Left forelimb (tissue), 1 donor: ENCODE measurements at places on chromosomes 1 and 21.

DNA sequence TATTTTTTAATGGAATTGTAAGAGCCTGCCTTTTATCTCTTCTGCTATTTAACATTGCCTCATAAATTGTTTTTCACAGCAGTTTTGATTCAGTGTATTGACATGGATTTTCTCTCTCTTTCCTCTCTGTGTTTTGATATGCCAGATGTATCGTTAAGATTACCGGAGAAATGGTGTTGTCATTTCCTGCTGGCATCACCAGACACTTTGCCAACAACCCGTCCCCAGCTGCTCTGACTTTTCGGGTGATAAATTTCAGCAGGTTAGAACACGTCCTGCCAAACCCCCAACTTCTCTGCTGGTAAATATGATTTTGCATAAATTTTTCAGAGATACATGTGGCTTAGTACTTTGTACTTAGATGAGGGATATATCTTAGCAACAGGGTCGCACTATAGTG, 23.1 kb upstream of the DYNLT5 start:
- DNase-seq = no peak

- no peak for DNase-seq
These were observed 72.4 kb upstream of the TMEM51 start for GRCh38 chr1:15081102-15081501.

DNA sequence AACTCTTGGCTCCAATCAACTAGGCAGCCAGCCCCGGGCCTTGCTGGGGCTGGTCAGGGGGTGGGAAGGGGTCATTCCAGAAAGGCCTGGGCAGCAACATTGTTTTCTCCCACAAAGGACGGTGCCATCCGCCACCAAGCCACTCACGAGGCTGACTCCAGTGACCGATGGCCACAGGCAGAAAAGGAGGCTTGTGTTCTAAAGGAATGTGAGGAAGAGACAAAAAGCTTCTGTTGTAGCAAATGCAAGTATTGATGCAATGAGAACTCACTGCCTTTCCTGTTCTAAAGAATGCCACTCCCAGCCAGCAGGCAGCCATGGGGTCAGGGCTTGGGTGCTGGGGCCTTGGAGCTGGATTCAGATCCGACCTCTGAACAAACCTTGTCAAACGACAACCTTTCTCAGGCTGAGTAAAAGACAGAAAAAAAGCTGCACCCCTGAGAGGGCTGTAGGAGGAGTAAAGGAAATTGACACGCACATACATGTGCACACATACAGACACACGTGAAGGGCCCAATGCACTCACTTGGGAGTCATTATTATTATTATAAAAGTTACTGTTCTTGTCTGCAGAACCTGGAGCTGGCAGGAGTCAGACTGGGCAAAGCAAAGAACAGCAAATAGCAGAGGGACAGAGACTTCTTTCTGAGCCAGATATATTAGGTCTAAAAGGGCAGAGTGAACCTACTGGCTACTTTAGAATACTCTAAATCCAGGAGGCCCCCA, 13.9 kb upstream of the PRMT2 start:
- no peak for DNase-seq

- DNase-seq = no peak
These were observed 189.9 kb downstream of the ZC3H11B start for GRCh38 chr1:219422811-219423598.

GRCh38 chr1:193325042-193325441, 138.6 kb upstream of the B3GALT2 start:
- no peak for DNase-seq
